ENCODE measurements at places on chromosomes 6 and 20.

DNA sequence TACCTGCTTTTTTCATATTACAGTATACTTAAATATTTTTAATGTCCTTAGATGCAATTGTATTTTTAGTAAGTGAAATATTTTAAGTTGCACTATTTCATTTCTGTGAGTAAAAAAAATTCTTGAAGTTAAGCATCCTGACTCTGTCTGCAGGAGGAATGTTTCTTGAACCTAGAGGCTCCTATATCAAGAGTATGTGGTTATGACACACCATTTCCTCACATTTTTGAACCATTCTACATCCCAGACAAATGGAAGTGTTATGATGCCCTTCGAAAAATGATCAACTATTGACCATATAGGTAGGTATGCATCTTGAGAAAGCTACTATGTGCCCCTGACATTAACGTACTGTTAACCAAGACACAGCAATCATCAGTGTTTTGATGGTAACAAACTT, 237.0 kb downstream of the BCKDHB start:
- no peak for DNase-seq

DNA sequence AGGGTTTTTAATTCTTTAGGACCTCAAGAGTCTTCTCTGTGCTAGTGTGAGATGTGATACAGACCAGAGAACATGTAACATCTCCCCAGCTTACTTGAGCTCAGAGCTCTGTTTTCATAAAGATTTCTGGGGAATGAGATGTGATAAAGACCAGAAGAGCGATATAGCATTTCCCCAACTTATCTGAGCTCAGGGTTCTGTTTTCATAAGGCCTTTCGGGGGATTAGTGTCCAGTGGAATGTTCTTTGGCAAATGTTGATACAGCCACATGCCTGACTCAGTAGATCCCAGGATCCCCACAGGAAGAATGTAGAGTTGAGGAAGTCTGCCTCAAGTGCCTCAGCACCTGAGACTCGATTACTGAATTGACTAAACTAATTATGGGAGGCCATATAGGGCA, 18.7 kb upstream of the TOP1 start:
- DNase-seq, result no peak

DNA sequence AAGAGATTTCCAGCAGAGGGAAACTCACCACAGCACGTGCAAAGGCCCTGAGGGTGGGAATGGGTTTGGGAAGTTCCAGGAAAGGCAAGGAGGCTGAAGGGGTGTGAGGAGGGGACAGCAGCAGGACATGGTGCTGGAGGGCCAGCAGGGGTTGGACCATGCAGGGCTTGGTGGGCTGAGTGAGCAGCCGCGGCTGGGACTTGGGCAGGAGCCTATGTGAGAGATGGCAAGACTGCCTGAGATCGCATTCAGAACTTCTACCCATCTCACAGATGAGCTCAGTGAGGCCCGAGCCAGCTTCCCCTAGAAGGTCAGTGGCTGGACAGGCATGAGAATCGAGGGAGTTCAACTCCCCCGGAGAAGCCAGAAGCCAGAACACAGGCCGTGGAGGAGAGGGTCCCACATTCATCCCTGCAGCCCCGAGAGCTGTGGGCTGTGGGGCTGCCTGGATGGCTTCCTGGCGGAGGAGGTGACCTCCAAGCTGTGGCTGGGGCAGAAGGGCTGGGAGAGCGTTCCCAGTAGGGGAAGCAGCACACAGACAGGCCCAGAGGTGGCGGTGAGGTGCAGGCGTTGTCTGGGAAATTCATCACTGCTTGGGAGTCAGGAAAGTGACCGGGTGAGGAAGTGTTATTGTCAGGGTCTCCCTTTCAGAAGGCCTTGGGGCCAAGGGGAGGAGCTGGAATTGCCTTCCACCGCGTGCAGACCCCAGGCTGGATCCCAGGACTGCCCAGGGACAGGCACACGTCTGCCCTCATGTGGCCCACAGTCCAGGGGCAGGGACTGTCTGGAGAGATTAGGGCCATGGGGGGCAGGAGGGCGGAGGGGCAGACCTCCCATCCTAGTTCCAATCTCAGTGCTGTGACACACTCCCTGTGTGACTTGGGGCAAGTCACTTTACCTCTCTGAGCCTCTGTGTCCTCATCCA, 103.8 kb downstream of the CEBPB start:
- DNase-seq, result no peak

DNA sequence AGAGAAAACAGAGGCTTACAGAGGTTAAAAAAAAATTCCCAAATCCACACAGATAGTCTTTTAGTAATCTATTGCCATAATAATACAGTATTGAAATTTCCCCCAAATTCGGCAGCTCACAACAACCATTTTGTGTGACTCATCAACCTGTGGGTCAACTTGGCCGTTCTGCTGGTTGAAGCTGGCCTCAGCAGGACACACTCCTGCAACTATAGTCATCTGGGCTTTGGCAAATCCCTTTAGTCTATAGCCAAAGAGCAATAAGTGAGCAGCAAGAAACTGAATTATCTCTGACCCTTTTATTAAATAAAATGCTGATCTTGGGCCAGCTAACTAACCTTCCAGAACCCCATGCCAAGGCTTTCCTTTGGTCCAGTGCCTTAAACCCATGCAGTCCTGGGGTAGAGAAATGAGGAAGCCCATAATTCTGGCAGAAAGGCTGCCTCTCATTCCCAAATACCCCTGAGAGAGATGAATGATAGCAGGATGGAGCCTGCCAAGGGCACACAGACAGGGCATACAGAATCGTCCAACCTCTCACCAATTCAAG, 17.2 kb upstream of the SNAP25 start:
- DNase-seq, result no peak

DNA sequence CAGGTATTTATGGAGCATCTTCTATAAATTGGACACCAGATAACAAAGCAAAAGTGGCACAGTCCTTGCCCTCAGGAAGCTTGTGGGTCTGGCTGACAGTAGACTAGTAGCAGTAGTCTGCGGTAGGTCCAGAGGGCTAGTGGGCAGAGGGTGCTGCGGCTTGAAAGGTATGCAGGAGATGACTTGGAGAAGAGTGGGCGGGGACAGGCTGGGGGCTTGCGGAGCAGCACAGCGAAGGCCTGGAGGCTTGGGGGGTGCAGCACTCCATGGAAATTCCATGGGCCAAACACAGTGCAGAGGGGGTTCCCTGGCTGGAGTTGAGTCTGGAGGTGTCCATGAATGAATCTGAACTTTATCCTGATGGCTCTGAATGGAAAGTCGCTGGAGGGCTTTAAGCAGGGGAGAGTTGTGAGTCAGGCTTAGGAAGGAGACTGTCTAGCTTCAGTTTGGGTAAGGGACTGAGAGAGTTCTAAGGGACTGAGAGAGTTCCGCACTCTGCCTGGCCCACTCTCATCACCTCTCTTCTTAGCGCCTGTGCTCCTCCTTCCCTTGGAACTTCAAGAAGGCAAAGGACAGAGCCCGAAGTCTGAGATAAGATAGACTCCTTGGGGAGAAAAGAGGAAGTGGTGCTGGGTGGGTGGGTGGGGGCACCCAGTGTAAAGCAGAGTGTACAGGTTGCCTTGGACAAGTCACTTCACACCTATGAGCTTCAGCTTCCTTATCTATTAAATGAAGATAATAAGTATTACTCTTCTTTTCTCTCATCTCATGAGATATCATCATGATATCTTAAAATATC, 8.8 kb downstream of the PKIG start:
- DNase-seq, result no peak

DNA sequence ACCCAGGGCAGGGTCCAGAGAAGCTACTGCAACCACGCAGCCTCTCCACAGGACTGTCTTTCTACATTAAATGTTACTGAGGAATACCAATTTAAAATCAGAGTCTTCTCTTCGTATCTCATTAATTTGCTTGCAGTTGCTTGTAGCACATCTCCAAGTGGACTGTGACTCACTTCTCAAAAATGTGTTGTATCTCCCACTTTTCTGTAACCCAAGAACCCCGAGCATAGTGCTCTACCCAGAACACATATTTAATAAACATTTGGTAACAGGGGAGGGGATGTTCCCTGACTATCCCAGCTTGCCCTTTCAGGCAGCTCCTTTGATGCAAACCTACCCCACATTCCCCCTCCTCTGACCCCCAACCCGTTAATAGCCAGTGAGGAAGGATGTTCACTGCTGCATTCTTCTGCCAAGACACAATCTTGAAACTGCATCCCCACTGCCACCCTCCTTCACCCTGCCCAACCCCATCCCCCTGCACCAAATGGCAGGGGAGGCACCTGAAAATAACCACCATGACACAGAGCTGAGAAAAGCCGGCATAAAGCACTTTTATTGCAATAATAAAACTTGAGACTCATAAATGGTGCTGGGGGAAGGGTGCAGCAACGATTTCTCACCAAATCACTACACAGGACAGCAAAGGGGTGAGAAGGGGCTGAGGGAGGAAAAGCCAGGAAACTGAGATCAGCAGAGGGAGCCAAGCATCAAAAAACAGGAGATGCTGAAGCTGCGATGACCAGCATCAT, 24.2 kb downstream of the FKBP1A start:
- DNase-seq, result no peak
